Aorta (tissue), 5 donors: ENCODE measurements at places on chromosomes 16 and 17. TPM values are rescaled to one million over a fixed set of nuclear protein-coding genes. Genes with fewer than 3 reads are reported as not detected.

Gene KRTAP9-2
- total RNA-seq, result not detected

Gene GAST
- total RNA-seq, result not detected

Gene SLC13A2
- not detected for total RNA-seq

Gene TBC1D3G
- total RNA-seq, result not detected

Gene KRT20
- not detected for total RNA-seq

Gene TSPOAP1
- 21.0 TPM for total RNA-seq

Gene TEDC2
- 0.62 TPM for total RNA-seq

Gene SEPTIN12
- not detected for total RNA-seq

Gene SLC52A1
- not detected for total RNA-seq

- DNase-seq, result no peak
Measured at GRCh38 chr16:8436931-8437330, 153.4 kb downstream of the TMEM114 start.

GRCh38 chr16:82264756-82265155 is 94.7 kb upstream of the MPHOSPH6 start:
- no peak for DNase-seq

- no peak for DNase-seq
Measured at GRCh38 chr16:68087688-68088087, 2.5 kb downstream of the NFATC3 start.

GRCh38 chr16:73546341-73546845 is 498.5 kb upstream of the ZFHX3 start:
- DNase-seq, result no peak

DNA sequence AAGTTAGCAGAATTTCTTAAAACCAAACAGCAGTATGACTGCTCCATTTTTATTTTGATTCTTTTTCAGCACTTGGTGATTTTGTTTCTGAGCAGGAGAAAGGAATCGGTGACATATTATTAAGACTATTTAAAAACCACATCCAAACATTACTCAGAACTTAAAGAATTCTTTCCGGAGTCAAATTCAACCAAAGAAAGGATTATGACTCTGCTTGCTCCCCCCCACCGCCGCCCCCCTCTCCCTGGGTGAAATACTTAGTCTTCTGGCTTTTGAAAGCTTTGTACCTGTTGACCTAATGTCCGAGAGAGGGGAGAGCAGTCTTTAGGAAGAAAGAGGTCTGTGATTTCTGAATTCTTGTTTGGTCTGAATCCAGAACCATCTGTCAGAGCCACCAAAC is 17.9 kb upstream of the COL1A1 start:
- no peak for DNase-seq

GRCh38 chr16:78522327-78522726 is 422.9 kb downstream of the WWOX start:
- no peak for DNase-seq

GRCh38 chr16:50372611-50373344 is 4.0 kb upstream of the BRD7 start:
- DNase-seq, result peak; percentile 69

- no peak for DNase-seq
Measured at GRCh38 chr17:76153640-76154039, 12.6 kb upstream of the FOXJ1 start.

- DNase-seq, result no peak
Measured at GRCh38 chr16:77961814-77962213, 60.5 kb upstream of the CLEC3A start.

DNA sequence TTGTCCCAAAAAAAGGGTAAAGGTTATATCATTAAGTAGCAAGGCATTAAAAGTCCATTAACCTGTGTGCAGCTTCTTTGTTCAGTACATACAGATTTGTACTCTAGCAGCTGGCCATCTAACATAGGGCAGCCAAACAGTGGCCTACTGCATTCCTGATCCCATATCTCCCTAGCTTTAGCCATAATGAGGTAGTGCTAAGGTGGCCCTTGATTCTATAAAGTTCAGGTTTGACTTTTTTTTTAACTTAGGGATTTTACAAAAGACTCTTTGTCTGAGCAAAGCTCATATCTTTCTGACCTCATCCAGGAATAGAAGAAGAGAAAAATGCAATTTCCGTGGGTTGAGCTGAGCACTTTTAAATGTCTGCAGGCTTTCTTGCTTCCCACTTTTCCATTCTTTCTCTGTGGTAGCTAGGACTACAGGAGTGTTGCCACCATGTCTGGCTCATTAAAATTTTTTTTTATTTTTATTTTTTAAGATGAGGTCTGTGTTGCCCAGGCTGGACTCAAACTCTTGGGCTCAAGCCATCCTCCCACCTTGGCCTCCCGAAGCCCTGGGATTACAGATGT is 19.5 kb upstream of the CDC6 start:
- DNase-seq, result no peak

- peak; percentile 64 for DNase-seq
Measured at GRCh38 chr16:57422026-57422944, 17.7 kb downstream of the CCL17 start.

- no peak for DNase-seq
Measured at GRCh38 chr16:17602678-17603077, 131.9 kb upstream of the XYLT1 start.

DNA sequence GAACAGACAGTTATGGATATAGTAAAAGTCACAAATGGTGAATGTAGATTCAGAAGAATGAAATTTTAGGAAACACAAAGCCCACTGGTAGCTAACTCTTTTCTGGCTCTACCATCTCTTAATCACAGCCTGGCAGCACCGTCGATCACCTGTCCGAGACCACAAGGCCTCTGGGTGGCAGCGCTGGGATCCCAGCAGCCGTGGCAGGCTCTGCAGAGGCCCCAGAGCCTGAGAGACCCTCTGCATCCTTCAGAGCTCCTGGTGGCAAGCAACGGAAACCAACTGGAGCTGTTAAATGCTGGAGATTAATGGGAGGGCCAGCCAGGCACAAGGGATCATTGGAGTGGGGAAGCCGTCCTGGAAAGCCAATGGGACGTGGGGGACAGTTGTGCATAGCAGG is 26.3 kb downstream of the LAT start:
- no peak for DNase-seq

DNA sequence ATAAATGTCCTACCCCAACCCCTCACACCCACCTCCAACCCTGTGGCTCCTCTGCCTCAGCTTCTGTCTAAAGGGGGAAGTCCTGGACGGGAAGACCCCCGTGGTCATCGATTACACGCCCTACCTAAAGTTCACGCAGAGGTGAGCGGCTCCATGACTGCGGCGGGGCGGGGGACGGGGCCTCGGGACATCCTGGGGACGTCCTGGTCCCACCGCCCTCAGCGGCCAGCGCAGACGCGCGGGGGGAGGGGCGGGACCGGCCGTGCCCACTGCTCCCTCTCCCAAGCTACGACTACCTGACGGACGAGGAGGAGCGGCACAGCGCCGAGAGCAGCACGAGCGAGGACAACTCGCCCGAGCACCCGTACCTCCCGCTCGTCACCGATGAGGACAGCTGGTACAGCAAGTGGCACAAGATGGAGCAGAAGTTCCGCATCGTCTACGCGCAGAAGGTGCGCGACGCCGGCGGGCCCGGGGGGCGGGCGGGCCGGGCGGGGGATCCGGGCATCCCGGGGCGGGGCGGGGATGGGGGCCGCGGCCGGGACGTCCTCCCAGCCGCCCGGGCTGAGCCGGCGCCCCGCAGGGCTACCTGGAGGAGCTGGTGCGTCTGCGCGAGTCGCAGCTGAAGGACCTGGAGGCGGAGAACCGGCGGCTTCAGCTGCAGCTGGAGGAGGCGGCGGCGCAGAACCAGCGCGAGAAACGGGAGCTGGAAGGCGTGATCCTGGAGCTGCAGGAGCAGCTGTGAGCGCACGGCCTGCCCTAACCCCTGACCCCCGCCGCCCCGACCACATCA is 6.7 kb downstream of the RUNDC3A start:
- DNase-seq, result no peak

GRCh38 chr17:6460531-6461161 is 16.4 kb downstream of the PIMREG start:
- peak; percentile 16 for DNase-seq

- DNase-seq, result no peak
Measured at GRCh38 chr17:19397556-19398041, 10.6 kb upstream of the MFAP4 start.
